GM12891 (cell line): ENCODE measurements at places on chromosomes 6 and 20.

DNA sequence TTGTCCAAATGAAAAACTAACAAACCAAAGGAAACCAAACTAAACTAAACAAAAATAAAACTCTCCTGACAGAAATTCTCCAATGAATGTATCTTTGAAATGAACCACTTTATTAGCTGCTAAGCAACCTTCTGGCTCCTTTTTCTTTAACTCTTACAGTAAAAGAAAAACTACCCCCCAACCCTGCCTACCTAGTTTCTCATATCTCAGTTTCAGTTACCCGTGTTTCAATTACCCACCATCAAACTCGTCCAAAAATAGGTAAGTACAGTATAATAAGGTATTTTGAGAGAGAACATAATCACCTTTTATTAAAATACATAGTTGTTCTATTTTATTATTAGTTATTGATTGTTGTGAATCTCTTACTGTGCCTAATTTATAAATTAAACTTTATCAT, 177.4 kb upstream of the THEMIS start:
- DNase-seq = no peak

- no peak for DNase-seq
These were observed 579.7 kb upstream of the ARID1B start for GRCh38 chr6:156197513-156197912.

DNA sequence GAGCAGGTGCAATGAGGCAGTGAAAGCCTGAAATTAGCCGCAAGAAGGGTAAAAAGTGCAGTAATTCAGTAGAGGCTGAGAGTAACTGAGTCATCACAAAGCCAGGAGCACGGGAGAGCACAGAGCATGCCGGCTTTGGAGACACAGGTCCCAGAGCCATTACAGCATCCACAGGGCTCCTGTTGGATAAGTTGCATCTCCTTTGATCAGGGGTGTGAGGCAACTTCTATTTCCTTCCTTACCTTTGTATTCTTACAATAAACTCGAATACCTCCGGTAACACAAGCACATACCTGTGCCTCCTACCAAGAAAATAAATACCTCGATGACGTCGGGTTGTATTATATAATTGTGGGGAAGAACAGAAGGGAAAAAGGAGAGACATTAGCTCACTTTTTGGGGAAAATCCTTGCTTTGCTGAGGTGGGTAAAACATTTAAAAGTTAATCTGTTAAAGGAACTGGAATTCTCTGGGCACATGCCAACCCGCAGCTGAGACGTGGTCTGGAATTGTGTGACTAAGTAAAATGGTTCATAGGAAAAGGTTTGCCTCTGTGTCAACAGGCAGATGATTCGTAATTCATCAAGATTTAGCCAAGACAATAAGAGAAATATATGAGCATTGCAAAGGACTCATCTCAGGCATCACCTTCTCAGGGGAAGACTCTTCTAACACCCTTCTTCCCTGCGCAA, 360.7 kb upstream of the ZFP64 start:
- no peak for DNase-seq

DNA sequence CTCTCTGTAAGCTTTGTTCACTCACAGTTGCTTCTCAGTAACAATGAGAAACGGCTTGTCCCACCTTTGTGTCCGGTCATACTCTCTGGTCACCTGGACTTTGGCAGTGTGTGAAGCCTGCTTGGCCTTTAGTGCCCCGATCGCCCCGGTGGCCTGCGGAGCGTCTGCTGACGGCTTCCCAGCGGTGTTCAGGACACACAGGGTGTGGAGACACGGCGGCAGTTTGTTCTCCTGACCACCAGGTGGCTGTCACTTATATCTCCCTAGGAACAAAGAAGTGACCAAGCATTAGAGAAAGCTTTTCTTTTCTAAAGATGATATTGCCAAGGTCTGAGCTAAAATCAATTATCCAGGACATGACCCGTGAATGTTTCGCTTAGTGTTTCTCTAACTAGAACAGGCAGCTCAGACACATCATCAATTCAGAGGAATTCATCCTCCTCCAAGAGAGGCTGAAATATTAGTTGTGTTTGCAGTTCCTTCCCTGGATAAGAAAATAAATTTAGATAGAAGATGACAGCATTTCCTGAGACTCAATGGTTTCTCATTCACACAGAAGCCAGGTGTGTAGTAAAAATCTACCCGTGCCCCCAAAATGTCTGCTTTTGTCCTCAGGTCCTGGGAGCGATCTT, 167.4 kb upstream of the THBS2 start:
- DNase-seq = no peak

GRCh38 chr6:29509711-29510110, 22.0 kb upstream of the MAS1L start:
- DNase-seq = no peak

GRCh38 chr20:37968841-37969401, 64.3 kb downstream of the TTI1 start:
- no peak for DNase-seq

- DNase-seq = no peak
These were observed 71.7 kb downstream of the ADGRG6 start for GRCh38 chr6:142373268-142374090.

- no peak for DNase-seq
These were observed 266.1 kb upstream of the RNF24 start for GRCh38 chr20:4281258-4282055.

DNA sequence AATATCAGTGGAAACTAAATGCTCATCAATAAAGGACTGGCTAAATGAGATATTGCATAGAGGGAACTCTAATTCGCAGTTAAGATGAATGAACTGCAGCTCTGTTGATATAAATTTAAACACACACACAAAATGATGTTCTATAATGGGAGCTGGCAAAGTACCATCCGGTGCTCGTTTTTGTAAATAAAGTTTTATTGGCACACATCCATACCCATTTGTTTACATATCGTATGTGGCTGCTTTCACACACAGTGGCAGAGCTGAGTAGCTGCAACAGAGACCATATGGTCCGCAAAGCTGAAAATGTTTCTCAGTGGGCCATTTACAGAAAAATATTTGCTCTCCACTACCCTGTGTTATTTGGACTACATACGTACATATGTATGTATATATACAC, 120.7 kb downstream of the EDN3 start:
- no peak for DNase-seq

DNA sequence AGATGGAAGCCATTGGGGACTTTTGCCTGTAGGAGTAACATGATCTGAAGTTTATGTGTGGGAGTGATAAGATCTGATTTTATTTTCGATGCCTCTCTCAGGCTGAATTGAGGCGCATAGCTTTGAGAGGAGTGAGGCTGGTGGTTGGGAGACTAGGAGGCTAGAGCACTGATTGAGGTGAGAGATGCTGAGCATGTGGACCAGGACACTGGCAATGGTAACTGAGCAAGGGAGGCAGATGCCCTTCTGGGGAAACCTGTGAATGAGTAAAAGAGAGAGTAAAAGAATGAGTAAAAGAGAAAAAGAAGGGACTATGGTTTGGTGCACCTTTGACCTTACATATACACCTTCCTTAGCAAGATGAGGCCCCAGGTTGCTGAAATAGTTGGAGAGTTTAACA, 3.0 kb downstream of the RRP36 start:
- DNase-seq = no peak

DNA sequence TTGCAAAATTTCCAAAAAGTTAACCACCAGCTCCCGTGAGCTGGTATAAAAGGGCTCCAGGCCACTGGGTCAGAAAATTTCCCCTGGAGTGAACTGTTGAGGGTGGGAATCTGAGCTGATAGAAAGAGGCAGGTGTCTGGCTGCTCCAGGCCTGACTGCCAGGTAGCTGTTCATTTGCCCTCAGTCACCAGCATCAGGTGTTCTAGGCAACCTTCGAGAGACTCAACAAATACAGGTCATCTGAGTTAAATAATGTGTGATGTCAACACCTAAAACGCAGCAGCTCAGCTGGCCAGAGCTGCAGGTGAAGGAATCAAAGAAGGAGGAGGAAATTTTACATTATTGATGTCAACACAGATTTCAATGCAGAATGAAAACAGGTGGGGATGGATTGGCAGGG, 46.7 kb downstream of the KCNK5 start:
- no peak for DNase-seq

GRCh38 chr6:83313882-83314281, 117.0 kb downstream of the ME1 start:
- DNase-seq = no peak

- DNase-seq = no peak
These were observed 130.8 kb downstream of the SOBP start for GRCh38 chr6:107620732-107621131.

GRCh38 chr20:17059465-17059864, 167.4 kb upstream of the PCSK2 start:
- DNase-seq = no peak

- DNase-seq = peak; percentile 50
These were observed 17.3 kb downstream of the GABRR2 start for GRCh38 chr6:89297695-89298351.

DNA sequence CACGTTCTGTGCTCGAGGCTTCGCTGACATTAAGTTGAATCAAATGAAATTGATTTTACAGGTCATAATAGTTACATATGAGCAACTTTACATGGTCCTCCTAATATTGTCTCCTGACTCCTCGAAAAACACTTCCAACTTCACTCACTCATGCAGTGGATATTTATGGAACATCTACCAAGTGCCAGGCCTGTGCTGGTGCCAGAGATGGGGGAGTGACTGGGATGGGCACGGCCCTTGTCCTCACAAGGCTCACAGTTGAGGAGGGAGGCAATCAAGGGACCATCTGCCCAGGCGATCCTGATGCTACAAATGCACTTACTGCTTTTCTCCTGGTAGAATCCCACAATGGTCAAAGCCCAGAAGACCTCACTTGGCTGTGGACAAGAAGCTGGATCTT, 426.4 kb downstream of the PREX1 start:
- DNase-seq = no peak

DNA sequence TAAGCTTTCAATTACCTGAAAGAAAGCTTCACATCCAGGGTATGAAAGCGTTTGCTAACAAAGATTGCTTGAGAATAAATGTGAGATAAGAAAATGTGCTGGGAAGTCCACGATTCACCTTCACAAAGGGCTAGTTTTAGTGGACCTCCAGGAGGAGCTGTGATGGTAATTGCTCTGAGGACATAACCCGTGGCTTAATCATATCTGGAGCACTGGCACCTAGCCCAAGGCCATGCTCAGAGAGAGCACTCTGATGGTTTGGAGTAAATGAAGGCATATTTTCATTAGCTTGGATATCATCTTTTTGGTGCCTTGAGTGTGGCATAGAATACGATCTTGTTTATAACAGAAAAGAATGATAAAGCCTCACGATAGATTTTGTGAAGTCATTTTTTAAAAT, 46.9 kb upstream of the BACH2 start:
- no peak for DNase-seq
